ENCODE measurements at places on chromosomes 5 and 9.
A peak's percentile ranks its signal among the peaks of the same experiment; 100 is the strongest.

GRCh38 chr5:45779874-45780671 is 83.9 kb upstream of the HCN1 start:
- no peak for DNase-seq

DNA sequence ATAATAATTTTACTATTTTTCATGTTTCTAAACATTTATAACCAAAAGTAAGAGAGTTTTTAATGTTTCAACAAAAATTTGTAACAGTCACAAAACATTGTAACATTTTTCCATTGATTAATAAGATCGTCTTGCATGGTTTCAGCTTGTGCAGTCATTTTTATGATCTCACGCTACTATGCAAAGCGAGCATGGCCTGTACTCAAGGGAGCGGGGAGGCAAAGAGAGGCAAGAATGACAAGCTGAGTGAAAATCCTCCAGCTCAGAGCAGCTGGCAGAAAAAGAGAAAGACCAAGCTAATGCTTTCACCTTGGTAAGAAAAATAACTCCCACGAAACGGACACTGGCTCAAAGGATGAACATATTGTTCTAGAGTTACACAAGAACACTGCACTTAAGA is 90.0 kb upstream of the SV2C start:
- no peak for DNase-seq

DNA sequence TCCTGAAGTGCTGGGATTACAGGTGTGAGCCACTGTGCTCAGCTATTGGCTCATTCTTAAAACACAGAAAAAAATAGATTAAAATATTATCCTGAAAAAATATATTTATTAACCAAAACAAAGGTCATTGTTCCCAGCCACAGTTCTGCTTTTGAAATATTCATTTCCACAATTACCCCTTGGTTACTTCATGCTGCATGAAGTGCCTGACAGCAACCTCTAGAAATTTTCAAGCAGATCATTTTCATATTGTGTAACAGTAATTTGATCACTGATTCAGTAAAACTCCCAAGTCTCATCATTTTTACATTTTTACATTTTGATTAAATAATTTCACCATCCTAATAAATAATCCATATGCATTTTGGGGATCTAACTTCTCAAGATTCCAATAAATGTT is 18.8 kb upstream of the GNAQ start:
- DNase-seq: no peak

DNA sequence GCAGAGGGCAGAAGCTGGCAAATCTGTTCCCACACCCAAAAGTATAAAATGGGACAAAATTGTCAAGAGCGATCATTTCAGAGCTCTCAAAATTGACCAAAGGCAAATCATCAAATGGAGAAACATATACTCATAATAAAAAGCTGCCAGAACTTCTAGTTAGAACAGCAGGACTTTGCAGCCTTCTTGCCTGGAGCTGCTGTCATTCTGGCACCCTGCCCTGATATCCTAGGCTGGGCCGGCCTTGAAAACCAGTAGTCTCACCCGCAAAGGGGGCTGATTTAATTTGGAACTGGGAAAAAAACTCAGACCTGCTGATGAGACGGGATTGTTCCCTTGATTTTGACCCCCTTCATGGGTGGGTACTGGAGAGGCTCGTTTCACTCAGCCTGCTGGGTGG is 18.5 kb downstream of the OR2V1 start:
- DNase-seq: no peak

DNA sequence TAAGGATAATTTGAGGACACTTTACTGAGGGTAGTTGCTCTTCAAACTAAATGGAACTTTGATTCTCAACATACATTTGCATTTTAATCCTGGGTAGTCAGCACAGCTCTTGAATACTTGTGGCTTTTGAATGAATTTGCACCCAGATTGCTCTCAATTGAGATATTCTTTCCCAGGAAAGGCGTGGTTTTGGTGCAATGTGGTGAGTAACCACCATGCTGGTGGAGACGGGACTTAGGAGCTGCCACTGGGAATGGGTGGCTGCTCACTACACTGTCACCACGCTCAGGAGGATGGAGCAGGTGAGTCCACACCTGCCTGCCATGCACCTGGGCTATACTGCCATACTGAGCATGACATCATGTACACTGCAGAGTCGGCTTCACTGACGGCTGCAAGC is 99.2 kb downstream of the IRX1 start:
- DNase-seq: no peak

- DNase-seq: no peak
Observed at GRCh38 chr5:71483355-71483754, 27.9 kb downstream of the BDP1 start.

DNA sequence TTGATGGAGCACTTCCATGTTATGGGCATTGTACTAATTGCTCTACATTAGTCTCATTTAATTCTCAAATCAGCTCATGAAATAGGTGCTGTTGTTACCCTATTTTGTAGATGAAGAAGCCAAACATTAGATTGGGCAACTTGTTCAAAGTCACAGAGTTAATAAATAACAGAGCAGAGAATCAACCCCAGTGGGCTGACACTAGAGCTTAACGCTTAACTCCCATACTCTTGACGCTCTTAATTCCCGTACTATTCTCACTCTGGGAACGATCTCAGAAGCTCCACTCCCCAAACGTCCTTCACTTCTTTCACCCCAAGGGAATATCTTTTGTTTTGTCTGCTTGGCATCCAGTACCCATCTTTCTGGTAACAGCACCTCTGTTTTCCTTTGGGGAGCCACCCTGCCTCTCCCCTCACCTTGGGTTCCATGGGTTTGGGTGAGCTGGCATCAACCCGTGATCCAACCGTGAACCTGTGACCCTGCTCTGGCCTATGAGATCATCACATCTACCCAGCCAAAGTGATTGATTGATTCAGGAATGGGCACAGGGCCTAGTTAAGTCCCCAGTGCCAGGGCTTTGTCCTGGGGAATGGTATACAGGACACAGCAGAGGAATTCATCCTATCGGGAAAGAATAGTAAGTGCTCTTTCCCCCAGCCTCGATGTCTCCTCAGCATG is 169.2 kb downstream of the NR3C1 start:
- DNase-seq: no peak

DNA sequence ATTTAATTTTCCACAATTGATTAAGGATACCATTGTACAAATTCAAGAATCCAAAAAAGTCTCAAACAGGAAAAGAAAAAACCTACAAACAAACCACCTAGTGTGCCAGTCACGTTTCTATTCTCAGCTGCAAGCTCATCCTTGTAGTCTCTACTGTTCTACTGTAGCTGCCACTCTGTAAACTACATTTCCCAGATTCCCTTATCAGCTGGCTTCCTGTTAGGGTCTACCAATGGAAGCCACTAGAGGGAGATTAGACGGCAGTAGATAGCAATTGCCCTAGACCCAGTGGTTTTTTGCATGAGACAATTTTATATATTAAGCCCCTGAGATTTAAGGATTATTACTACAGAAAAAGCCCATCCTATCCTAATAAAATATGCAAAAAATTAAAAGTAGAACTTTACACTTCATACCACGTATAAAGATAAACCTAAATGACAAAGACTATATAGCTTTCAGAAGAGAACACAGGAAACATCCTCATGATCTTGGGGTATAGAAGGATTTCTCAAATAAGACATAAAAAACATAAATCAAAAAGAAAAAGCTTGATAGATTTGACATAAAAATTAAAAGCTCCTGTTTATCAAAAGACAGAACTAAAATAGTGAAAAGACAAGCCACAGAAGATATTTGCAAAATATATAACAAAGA is 37.4 kb downstream of the P4HA2 start:
- peak; percentile 74 for DNase-seq
